ENCODE measurements at places on chromosomes 6 and 20. TPM values are rescaled to one million over a fixed set of nuclear protein-coding genes. Genes with fewer than 3 reads are reported as not detected.

The CALHM4 gene
- polyA plus RNA-seq: not detected

The FRMD1 gene
- not detected for polyA plus RNA-seq

The RRBP1 gene
- polyA plus RNA-seq: 131 TPM

The CNKSR3 gene
- 1.9 TPM for polyA plus RNA-seq

The PARD6B gene
- polyA plus RNA-seq: 0.34 TPM

The TMEM151B gene
- not detected for polyA plus RNA-seq
